ENCODE measurements at places on chromosomes 7 and 10.

GRCh38 chr7:144725070-144725469 lies 110.8 kb downstream of the TPK1 start:
- no peak for DNase-seq

DNA sequence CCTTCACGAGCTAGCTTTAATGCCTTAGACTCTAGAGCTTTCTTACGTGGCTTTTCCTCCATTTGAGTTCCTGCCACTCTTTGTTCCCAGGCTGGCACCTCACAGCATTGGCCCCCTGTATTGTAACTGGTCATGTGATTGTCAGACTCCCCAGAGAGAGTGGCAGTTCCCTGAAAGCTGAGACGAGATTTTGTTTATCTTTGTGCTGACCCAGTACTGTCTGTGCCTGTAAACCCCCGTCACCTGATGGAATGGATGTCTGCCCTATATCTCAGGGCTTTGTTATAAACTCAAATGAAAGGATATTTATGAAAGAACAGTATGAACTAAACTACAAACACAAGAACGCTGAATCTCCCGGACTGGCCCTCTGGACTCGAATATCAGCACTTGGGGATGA lies 13.0 kb downstream of the NOBOX start:
- DNase-seq: no peak

DNA sequence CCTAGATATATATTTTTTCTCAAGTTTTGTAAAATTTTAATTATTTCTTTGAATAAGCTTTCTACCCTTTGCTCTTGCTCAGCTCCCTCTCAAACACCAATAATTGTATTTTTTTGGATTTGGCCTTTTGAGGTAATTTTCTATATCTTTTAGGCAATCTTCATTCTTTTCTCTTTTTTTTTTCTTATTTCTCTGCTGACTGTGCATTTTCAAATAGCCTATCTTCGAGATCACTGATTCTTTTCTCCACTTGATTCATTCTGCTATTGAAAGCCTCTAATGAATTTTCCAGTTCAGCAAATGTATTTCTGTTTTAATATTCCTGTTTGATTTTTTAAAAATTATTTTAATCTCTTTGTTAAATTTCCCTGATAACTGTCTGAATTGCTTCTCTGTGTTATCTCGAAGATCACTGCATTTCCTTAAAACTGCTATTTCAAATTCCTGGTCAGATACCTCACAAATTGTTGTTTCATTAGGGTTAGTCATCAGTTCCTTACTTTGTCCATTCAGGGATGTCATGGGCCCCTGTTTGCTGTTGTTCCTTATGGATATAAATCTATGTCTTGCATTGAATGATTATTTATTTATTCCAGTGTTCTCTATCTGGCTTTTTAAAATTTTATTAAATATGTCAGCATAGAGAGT lies 100.1 kb upstream of the UNC5B start:
- DNase-seq: no peak

- no peak for DNase-seq
Observed at GRCh38 chr7:123709525-123709924, 39.3 kb downstream of the WASL start.

GRCh38 chr10:90777621-90778020 lies 80.2 kb downstream of the HTR7 start:
- DNase-seq: no peak

DNA sequence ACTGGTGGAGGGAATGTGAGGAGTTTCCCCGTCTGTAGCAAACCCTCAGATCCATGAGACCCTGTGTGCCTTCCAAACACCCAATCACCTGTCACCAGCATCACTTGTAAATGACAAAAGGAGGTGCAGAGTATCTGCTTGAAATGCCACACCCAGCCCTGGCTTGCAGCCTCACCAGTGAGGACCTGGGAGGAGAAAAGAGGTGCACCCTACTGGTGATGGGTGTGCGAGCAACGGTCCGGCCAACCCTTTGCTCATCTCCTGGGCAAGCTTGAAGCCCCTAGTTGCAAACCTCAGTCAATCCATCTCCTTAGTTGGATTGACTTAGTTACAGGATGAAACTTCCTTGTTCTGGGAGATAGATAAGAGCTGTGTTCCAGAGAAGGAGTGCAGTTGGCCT lies 62.4 kb upstream of the WAPL start:
- DNase-seq: no peak

GRCh38 chr7:37970211-37970610 lies 49.8 kb downstream of the EPDR1 start:
- no peak for DNase-seq

DNA sequence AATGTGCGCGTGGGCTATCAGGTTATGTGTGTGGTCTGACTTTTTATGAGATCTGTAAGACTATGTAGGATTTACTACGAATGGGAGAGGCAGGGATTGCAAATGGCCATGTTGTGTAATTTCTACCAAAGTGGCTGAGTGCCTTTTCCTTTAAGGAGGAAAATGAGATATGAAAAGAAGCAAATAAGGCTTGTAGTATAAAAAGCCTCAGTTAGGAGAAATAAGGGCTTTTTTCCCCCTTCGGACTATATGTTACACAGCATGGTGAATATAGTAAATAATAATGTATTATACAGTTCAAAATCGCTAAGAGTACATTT lies 447 bp upstream of the GPAM start:
- no peak for DNase-seq

DNA sequence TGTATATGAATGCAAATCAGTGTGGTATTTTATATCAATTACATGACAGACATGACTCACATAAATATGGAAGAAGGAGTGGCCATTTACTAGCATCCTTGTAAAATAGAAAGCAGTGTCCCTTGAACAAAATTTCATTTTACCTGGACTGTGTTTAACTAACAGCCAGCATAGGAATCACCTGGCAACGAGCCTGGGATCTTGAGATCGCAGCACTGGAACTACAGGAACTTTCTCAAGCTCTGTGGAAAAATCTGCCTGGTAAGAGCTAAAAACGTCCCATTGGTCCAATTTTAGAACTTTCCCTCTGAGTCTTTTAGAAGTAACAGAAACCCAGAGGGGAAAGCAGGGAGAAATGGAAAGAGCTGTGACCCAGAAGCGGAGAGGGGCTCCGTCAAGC lies 68.9 kb upstream of the AMPH start:
- DNase-seq: no peak

GRCh38 chr7:64905547-64905946 lies 2.5 kb downstream of the ZNF273 start:
- DNase-seq: no peak

- no peak for DNase-seq
Observed at GRCh38 chr10:36608251-36608650, 517.1 kb upstream of the ANKRD30A start.

- DNase-seq: no peak
Observed at GRCh38 chr7:50803359-50804337, 21.0 kb upstream of the GRB10 start.

- DNase-seq: peak; percentile 31
Observed at GRCh38 chr7:28853834-28854749, 104.0 kb downstream of the TRIL start.

- DNase-seq: no peak
Observed at GRCh38 chr7:17586711-17587110, 288.3 kb downstream of the AHR start.

- no peak for DNase-seq
Observed at GRCh38 chr10:112383325-112383724, 9.4 kb downstream of the ACSL5 start.

DNA sequence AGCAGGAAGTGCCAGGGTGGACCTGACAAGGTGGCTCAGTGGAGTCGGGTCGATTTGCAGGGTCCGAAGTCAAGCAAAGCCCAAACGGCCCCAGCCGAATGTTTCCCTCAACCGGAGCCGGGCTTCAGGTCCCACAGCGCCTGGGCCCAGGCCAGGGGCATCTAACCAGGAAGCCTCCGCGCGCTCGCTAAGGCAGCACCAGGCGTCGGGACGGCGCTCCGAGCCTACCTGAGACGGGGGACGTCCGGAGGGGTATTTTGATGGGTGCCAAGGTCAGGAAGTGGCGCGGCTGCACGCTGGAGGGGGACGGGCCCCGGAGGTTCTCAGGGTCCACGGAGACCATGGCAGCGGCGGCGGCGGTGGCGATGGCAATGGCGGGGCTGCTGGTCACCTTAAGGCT lies 51.5 kb downstream of the TCERG1L start:
- DNase-seq: no peak

DNA sequence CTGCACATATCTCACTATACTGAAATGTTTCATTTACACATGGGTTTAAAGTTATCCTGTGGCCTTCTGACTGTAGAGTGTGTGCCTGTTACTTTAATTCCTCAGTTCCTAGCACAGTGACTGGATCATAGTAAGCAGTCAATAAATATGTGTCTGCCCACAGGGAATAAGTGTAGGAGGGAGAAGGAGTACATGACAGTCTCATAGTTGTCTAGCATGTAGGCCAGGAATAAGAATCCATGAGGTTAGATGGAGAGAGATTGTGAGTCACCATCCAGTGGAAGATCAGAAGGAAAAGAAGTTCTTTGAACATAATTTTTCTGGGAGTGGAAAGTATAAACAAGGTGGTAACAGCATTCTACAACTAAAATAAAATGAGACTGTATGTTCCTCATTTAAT lies 36.6 kb upstream of the SEMA3A start:
- no peak for DNase-seq

- no peak for DNase-seq
Observed at GRCh38 chr10:92829042-92829785, 19.1 kb upstream of the EXOC6 start.

Measured in activated gamma-delta T cell treated with anti-CD3 and anti-CD28 coated beads, Interleukin-2, amount 50 U/mL, for 16 hours (primary cell).